DMS153 (cell line): ENCODE measurements at places on chromosomes 11 and 22.

DNA sequence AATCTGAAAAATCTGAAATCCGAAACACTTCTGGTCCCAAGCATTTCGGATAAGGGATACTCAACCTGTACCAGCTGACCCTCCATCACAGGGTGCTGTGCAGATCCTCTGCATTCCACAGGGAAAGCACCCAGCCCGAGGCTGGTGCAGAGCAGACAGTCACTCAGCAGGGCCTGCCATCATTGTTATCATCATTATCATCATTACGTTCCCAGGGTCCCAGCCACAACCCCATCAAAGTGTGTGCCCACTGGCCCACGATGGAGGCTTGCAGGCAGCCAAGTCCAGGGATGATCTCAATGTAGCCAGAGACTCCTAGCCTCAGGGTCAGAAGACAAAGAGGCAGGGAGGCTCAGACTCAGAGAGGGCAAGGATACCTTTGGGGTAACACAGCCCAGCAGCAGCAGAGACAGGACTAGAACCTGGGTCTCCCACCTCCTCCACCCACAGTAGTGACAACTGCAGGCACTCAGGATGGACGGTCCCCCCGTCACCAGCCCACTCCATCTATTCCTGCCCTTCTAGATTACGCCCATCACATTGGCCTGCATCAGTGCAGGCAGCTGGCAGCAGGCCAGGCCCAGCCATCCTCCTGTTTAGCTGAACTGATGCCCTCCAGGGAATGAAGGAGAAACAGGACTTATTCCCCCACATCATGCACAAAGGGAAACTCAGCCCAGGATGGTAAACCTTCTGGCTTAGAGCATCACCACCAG is 10.3 kb downstream of the GAL3ST1 start:
- DNase-seq: no peak

- peak; percentile 50 for DNase-seq
Observed at GRCh38 chr11:57164317-57164716, 17.4 kb upstream of the LRRC55 start.

DNA sequence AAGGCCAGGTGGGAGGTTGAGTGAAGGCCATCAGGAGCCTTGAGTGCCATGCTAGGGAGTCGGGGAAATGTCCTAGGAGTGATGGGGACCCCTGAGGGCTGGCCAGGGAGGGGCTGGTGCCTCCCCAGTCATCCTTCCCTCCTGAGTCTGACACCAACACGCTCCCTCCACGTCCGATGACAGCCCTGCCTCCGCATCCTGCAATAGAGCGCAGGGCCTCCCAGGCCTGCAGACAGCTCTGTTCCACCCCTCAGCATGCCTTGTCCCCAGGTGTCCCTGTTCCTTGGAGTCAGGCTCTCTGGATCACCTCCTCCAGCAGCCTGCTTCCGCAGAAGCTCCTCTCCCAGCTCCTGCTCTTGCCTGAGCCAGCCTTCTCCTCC is 3.1 kb downstream of the RAC2 start:
- DNase-seq: no peak

DNA sequence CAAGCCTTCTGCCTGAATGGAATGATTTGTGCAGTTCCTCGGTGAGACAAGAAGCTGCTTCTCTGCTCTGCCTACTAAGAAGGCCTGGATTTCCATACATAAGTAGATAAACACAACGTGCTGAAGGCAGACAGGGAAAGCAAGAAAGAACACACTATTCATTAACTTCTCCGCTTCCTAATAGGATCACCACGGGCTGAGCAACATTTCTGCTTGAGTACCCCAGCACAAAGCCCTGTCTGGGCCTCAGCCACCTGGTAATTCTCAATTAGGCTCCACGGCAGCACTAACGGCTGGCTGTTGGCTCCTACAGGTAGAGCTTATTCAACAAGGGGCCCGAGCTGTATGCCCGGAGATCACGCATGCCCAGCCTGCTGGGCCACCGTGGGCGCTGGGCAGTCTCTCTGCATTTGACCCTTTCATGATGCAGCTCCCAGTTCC is 1156.6 kb downstream of the TBC1D22A start:
- no peak for DNase-seq

GRCh38 chr11:4044976-4045646 is 49.5 kb upstream of the RRM1 start:
- no peak for DNase-seq

DNA sequence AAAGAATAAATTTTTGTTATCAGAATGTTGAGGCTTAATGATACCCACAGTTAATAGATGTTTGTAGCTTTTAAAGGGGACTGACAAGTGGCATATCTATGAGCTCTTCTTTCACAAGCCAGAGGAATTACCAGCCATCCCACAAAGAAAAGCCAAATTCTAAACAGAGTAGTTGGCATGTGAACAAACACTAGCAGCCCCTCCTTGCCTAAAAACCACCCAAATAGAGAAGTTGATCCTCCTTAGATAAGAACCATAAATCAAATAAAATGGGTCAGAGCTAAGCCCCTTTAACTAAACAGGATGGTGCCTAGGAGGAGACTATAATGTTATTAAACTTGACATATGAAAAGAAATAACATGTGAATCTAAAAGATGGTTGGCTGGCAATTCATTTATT is 11.4 kb downstream of the LPXN start:
- DNase-seq: no peak
